ENCODE measurements at places on chromosomes 13 and 19. TPM values are rescaled to one million over a fixed set of nuclear protein-coding genes. Genes with fewer than 3 reads are reported as not detected.

FGF22 gene
- total RNA-seq: not detected

CCDC194 gene
- 2.2 TPM for total RNA-seq

LILRA1 gene
- total RNA-seq: not detected

TYK2 gene
- 232 TPM for total RNA-seq

ERICH6B gene
- not detected for total RNA-seq

ZNF331 gene
- 28.7 TPM for total RNA-seq

SYNGR4 gene
- total RNA-seq: not detected

ZNF554 gene
- total RNA-seq: 1.8 TPM

OR10H1 gene
- total RNA-seq: not detected

LDLR gene
- 66.6 TPM for total RNA-seq

PBX4 gene
- total RNA-seq: 27.6 TPM

RPS15 gene
- 1,747 TPM for total RNA-seq

PIN1 gene
- total RNA-seq: 75.7 TPM

VSTM1 gene
- total RNA-seq: not detected

FAM124A gene
- 0.35 TPM for total RNA-seq

SLC7A9 gene
- not detected for total RNA-seq

GRIN3B gene
- 0.07 TPM for total RNA-seq

SCN1B gene
- 1.5 TPM for total RNA-seq

PGPEP1 gene
- 38.3 TPM for total RNA-seq

DCT gene
- total RNA-seq: 0.14 TPM

CGB8 gene
- total RNA-seq: not detected

ZNF266 gene
- total RNA-seq: 27.7 TPM

ANKLE1 gene
- total RNA-seq: 8.4 TPM

AKT1S1 gene
- 16.9 TPM for total RNA-seq

ZGLP1 gene
- 2.2 TPM for total RNA-seq

GNG8 gene
- 17.4 TPM for total RNA-seq

CYP4F2 gene
- total RNA-seq: not detected

APOC4 gene
- total RNA-seq: not detected

BICRA gene
- 26.3 TPM for total RNA-seq

SMIM44 gene
- not detected for total RNA-seq

TSPAN16 gene
- total RNA-seq: not detected

ZNF813 gene
- total RNA-seq: 7.1 TPM

DCAF15 gene
- total RNA-seq: 59.0 TPM

ZNF681 gene
- total RNA-seq: 5.8 TPM

CCL25 gene
- 0.56 TPM for total RNA-seq

ASF1B gene
- 76.1 TPM for total RNA-seq

NAPSA gene
- total RNA-seq: 166 TPM

TDRD12 gene
- 0.09 TPM for total RNA-seq

ZNF579 gene
- 8.7 TPM for total RNA-seq

LILRA2 gene
- total RNA-seq: not detected

ZNF418 gene
- total RNA-seq: 3.1 TPM

PRR20C gene
- total RNA-seq: not detected

GSX1 gene
- total RNA-seq: not detected

CACNA1A gene
- total RNA-seq: 0.70 TPM

LRRC4B gene
- total RNA-seq: not detected

SAE1 gene
- total RNA-seq: 121 TPM

SOHLH2 gene
- total RNA-seq: not detected

NLRP11 gene
- not detected for total RNA-seq

FPR3 gene
- not detected for total RNA-seq

ELAVL3 gene
- not detected for total RNA-seq

FAM216B gene
- total RNA-seq: not detected

PLIN5 gene
- not detected for total RNA-seq

CACNG6 gene
- not detected for total RNA-seq

ZMYM5 gene
- 15.6 TPM for total RNA-seq

HNRNPL gene
- total RNA-seq: 658 TPM

ZFR2 gene
- 0.11 TPM for total RNA-seq

ZNF829 gene
- 3.4 TPM for total RNA-seq

ZNF415 gene
- 1.6 TPM for total RNA-seq

Measured in activated naive CD4-positive, alpha-beta T cell treated with anti-CD3 and anti-CD28 coated beads, Interleukin-2, amount 50 U/mL, for 72 hours (primary cell).